ENCODE measurements at places on chromosomes 11 and 22.

- no peak for DNase-seq
These were observed 266.0 kb upstream of the ANO3 start for GRCh38 chr11:26065944-26066343.

- DNase-seq, result no peak
These were observed 669 bp downstream of the MICAL3 start for GRCh38 chr22:18023509-18024275.

DNA sequence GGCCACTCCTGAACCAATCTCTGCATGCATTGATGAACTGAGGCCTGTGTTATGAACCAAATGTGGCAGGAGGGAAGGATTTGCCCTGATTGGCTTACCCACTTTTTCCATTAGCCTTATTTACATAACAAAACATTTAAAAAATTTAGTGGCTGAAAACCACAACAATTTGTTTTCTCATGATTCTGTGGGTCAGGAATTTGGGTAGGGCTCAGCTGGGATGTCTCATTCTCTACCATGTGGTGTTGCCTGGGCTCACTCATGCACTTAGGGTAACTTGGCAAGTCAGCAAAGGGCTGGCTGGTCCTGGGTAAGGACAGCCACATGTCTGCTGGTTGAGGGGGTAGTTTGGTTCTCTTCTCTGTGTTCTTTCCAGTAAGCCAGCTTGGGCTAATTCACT is 35.1 kb upstream of the CYP2R1 start:
- DNase-seq, result no peak

GRCh38 chr11:122799406-122800105 is 38.7 kb upstream of the CRTAM start:
- DNase-seq, result no peak

DNA sequence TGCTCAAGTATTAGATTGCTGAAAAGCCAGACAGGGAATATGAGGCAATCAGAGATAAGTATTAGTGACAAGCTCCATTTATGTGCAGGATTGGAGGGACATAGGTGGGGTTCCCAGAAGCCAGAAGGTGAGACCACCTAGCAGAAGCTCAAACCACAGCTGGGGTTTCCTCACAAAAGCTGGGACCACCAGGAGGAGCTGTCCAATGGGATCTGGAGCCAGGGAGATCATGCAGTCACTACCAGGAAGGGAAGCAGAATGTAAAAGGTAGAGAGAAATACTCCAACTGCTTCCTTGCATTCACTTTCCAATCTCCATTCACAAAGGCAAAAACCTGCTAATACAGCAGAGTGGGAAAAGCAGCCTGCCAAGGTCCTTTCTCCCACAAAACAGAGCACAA is 5.2 kb upstream of the FSHB start:
- DNase-seq, result no peak

DNA sequence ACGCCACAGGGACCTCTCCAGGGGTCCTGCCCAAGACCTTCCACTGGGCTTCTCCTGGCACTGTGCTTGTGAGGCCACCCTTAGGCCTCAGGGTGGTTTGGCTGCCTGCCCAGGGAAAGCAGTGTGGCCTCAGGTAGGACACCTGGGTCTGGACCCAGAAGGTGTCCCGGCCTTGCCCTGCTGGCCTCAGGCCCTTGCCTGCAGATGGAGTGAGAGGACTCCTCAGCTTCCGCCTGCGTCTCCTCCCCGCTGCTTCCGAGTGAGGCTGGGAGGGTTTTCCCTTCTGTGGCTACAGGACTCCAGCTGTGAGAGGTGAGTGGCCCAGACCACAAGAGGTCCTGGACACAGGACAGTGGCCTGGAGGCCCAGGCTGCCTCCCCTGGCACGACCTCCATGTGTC is 60.4 kb downstream of the WNT7B start:
- DNase-seq, result no peak

Measured in substantia nigra (tissue), 51 donors.